ENCODE measurements at places on chromosomes 12 and 14. TPM values are rescaled to one million over a fixed set of nuclear protein-coding genes. Genes with fewer than 3 reads are reported as not detected.
A peak's percentile ranks its signal among the peaks of the same experiment; 100 is the strongest.

DYNC1H1 gene
- total RNA-seq = 402 TPM

TEX22 gene
- total RNA-seq = 0.99 TPM

KCNC2 gene
- total RNA-seq = not detected

DNA sequence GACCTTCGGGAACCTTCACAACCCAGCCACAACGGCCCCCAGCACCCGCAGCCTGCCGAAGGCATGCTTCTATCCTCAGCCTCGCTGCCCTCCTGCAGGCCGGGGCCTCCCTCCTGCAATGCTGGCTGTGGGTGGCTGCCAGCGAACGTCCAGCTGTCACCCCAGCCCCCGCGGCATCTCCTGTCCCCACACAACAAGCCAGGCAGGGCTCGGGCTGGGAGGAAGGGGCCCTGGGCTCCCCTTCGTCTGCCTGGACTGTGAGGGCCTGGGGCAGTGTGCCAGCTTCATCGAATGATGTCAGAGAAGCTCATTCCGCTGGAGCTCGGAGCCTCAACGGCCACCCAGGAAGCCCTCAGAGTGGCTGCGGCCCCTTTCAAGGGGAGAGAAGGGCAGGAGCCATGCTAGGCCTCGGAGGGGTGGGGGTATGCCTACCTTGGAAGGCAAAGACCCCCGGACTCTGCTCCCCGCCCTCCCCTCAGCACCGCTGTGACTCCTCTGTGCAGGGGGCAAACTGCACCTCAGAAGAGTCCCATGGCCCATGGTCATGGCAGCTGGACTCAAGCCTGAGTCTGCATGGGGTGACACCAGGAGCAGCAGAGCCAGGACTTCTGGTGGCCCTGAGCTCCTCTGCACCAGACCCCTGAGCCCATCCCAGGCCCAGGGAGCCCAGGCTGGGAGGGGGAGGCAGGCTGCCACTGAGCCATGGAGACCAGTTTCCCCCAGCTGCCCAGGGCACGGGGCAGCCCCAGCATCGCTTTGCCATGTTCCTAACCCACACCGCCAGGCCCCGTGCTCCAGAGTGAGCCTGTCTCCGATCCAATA lies 24.7 kb upstream of the C14orf180 start:
- peak; percentile 13 for DNase-seq

All from left ventricle myocardium inferior (tissue), 1 donor.